ENCODE measurements at places on chromosomes 5 and 9.

- DNase-seq: no peak
Observed at GRCh38 chr9:124500028-124500795, 7.0 kb downstream of the NR5A1 start.

- DNase-seq: no peak
Observed at GRCh38 chr5:156438076-156438475, 111.1 kb downstream of the SGCD start.

DNA sequence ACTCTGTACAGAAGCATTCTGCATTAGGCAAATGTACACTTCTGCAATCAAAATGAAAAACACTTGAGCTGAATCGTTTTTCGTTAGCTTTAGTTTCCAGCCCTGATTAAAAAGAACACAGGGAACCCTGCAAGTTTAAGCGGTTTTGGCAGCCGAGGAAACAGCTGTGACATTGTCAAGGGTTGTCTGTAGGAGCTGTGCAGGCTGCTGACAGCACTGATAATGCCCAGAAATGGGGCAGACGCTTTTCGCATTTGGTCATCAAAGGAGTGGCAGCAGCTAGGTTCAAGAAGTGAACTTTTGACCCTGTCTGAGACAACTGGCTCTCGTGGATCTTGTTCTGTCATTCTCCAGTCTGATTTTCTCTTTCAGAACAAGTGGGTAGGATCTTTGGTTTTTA, 165.6 kb upstream of the CCDC152 start:
- no peak for DNase-seq

DNA sequence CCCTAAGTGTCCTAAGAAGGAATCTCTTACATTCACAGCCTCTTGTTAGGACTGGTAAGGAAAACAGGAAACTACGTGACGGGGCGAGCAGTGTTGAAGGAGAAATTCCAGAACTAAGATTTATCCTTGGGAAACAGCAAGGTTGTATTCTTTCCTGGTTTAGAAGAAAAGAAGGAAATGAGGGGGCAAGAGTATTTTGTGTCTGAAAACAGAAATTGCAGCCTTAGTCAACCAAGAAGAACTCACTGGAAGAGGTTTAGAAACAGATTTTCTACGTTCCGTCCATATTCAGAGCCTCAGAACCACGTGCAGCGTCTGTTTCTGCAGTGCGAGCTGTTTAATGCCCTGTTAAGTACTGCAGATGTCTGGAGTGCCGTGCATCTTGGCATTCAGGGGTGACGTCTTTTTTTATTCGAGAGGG, 75.2 kb downstream of the GOLPH3 start:
- DNase-seq: no peak

DNA sequence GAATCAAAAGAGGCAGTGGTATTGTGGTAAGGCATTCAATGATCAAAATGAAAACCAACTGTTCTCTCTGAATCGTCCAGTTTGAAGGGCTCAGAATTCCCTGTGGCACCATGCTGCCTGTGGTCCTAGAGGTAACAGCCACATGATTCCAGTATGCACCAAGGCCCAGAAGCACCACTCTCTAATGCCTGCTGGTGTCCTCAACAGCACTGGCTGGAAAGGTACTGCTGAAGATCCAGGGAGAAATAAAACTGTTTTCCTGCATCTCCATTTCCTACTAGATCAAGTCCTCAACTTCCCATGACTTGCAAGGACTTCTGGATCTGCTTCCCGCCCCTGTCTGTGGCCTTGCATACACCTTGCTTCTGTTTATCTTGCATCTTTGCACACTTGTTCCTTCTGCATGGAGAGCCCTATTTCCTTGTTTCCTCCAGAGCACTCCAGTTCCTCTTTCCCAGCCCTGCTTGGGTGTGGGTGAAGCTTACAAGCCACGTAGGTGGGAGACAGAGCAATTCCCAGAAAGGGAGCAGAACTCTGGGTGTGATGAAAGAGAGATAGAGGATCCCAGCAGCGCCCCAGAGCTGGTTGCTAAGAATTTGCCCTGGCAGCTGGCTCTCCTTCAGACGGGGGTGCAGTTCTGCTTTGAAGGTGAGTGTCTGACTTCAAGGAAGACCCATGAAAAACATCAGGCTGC, 41.0 kb upstream of the EQTN start:
- DNase-seq: no peak

GRCh38 chr5:124655921-124656511, 90.4 kb downstream of the ZNF608 start:
- DNase-seq: peak; percentile 48

- no peak for DNase-seq
Observed at GRCh38 chr5:113295111-113295539, 139.7 kb downstream of the TSSK1B start.

- DNase-seq: no peak
Observed at GRCh38 chr5:6737043-6737941, 24.1 kb downstream of the TENT4A start.

DNA sequence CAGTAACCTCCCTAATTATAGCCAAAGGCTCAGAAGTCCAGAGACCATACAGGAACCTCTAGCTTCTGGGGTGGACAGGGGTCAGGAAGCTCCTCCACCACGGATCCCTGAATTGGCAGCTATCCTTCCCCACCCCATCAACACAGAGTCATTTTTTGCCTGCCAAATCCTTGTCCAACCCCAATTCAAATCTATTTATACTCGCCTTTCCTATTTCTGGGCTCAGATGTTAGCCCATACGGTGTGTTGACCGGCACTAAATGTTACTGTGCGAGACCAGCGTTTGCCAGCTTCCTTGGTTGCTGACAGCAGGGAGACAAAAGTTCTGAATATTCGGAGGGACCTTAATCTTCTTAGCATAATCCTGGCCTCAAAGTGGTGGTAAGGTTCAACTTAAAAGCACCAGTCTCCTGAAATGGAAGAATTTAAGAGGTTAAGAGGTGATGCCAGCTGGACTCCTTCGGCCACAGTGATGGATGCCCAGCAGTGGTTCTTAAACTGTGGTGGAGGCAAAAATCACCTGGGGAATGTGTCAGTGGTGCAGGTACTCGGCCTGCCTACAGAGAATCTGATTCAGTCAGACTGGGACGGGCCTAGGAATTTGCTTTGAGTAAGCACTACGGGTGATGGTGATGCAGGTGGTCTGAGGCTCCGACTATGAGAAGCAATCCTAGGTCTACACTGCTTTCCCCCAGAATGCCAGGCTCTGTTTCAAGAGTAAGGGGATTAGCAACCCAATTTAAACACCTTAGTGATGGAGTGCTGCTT, 204.8 kb upstream of the MEF2C start:
- no peak for DNase-seq

DNA sequence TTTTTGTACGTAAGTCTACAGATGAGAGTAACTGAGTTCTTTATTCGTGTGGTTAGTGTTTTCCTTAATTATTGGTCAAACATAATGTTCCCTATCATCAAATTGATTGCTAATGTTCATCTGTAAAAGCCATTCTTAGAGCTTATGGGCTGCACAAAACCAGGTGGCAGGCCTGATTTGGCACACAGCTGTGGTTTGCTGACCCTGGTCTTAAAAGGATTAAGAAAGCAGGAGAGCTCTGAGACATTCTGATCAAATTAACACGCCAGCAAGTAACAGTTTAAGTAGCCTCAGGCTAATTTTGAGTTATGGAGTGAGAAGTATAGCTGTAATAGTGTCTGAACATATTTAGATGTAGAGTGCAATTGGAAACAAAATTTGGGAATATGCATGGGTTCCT, 63.2 kb downstream of the PRR16 start:
- no peak for DNase-seq

DNA sequence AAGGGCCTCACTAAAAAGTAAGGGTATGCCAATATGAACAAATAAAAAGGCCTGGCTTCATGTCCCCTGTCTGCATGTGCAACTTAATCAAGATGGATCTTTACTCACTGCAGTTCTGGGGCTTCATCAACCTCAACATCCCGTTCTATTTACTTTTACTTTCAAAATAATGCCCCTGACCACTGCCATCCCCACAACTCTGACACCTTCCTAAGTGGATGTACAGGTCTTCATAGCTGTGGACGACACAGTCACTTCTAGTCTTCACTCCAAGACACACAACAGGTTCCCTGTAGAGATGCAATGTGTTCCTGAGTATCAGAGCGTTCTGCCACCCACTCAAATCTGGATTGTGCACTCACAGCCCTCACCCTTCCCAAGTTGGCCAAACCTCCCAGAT, 136.1 kb downstream of the ENC1 start:
- no peak for DNase-seq

DNA sequence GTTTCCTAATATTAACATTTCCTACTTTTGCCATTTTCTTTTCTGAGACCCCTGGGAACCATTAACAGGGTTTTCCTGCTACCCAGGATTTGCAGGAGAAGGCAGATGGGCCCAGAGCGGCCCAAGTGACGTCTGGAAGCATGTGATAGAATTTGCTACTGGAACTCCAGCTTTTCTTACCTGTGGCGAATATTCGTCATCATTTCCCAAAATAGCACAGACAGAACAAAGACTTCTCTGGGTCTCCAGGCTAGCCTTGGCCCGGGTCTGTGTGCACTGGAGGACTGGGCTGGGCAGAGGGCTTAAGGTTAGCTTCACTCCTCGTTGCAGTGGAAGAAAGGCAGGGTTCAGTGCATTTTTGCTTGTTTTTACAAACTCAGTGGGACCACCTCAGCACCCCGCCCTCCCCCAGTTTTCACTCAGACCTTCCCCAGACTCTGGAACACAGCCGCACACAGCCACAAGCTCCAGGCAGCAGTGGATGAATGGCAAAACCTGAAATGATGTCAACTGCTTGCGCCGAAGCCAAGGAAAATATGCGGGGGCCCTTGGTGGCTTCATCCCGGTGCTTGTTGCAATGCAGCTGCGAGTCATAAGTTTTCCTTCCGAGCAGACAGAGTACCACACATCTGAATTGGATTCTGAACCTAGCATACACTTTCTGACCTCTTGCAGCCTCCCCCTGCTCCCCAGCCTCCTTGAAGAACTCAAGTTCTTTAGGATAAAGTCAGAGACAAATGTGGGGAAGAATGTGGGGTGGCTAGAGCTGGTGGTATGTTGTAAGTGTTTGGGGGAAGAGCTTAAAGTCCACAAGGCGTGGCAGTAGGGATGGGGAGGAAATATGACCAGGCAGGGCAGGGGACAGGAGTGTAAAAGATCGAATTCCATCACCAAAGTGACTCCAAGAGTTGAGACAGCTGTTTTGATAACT, 586.0 kb downstream of the CCDC171 start:
- no peak for DNase-seq

DNA sequence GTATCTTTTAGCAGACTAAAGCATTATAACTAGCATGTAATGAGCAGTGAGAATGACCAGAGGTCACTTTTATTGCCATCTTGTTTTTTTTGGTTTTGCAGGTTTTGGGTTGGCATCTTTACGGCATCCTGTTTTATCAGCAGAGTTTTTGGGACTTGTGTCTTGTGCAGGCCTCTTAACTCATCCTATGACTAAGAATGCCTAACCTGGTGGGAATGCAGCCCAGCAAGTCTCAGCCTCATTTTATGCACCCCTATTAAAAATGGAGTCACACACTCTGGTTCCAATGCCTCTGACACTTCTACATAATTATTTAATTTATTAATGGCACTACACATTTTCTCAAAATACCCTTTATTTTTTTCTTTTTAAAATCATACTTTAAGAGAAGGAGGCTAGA, 726.5 kb upstream of the RIOK2 start:
- no peak for DNase-seq

DNA sequence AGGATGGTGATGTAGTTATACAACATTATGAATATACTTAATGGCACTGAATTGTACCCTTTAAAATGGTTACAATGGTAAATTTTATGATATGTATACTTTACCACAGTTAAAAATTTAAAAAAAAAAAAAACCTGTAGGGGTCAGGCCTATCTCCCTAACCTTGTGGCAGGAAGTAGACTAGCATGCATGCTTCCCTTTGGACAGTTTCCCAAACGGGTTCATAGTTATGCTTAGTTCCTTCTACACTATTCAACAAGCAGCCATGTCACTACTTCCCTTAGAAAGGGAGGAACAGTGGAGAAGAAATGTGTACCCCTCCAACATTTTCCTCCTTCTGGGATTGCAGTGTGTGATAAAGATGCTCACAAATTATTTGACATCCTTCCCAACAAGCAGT, 32.5 kb downstream of the IDNK start:
- DNase-seq: no peak

DNA sequence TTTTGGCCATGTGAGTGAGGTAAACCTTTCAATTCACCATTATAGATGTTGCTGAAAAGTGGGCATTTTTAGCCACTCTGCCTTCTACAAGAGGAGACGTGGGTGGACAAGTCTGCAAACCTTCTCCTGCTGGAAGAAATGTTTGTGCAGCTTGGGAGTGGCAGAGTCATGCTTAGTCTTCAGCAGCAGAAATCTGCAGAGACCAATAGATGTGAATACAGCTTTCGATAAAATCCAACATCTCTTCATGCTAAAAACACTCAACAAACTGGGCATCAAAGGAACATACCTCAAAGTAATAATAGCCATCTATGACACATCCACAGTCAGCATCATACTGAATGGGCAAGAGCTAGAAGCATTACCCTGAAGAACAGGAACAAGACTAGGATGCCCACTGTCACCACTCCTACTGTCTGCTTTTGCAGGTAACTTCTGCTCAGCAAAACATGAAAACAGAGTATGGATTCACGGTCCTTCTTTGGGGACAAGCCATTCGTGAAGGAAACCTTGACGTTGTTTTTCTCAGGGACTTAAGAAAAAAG, 91.3 kb downstream of the RALGPS1 start:
- no peak for DNase-seq

DNA sequence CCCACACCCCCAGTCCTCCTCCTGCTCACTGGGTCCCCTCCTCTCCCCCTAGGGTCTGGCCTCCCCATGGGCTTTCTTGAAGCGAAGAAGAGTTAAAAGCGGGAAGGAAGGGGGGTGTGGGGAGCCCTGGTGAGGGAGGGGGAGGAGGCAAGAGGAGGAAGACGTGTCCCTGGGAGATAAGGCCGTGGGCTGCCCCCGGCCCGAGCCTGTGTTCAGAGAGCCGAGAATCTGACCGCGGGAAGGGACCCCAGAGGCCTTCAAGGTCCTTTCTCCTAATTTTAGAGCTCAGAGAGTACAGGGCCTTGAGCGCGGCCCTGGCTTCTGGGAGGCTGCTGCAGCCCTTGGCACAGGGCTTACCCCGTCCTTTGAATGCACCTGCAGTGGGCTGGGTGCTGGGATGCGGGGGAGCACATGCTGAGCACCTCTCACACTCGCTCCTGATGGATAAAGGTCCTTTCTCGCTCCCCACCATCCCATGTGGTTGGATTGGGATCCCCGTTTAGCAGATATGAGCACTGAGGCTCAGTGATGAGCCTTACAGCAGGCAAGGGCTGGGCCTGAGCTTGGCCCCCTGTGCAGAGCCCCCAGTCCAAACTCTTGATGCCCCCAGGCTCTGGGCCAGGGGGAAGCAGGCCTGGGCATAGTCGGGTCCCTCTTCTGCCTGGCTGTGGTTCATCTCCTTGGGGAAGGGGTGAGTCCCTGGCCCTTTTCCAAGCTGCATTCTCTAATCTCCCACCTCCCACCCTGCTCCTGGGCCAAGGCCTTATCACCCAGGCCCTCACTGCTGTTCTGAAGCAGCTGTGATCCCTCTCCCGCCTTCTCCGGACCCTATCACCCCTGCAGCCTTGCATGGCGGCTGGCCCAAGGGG, 5.9 kb downstream of the GFI1B start:
- DNase-seq: peak; percentile 71
